ENCODE measurements at places on chromosomes 2 and 18.

- no peak for DNase-seq
Measured at GRCh38 chr2:86302320-86302719, 35.1 kb downstream of the REEP1 start.

DNA sequence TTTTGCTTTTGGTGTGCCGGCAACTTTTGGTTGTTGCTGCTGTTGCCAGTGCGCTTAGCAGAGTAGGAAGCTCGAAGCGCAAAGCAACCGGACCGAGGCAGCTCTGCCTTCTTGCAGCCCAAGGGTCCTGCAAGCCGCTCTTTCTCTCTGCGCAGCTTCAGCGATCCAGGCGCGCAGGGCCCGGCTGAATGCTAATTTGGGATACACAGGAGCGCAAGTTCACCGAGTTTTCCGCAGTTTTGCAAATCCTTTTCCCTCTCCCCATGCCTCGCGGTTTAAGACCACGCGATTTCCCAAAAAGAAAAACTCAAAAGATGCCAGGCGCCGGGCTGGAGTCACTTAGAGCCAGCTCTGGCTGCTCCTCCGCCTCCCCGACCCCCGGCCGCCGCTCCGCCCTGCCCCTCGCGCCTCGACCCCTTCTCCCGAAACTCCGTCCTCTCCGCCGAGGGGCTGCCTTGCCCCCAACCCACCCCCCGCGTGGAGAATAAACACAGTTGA, 13.5 kb upstream of the SIX3 start:
- DNase-seq: no peak

GRCh38 chr2:234003972-234004617, 46.4 kb upstream of the SPP2 start:
- DNase-seq: no peak

- no peak for DNase-seq
Measured at GRCh38 chr2:128326346-128326745, 7.7 kb upstream of the HS6ST1 start.

- DNase-seq: no peak
Measured at GRCh38 chr2:66343259-66343658, 91.7 kb upstream of the MEIS1 start.

DNA sequence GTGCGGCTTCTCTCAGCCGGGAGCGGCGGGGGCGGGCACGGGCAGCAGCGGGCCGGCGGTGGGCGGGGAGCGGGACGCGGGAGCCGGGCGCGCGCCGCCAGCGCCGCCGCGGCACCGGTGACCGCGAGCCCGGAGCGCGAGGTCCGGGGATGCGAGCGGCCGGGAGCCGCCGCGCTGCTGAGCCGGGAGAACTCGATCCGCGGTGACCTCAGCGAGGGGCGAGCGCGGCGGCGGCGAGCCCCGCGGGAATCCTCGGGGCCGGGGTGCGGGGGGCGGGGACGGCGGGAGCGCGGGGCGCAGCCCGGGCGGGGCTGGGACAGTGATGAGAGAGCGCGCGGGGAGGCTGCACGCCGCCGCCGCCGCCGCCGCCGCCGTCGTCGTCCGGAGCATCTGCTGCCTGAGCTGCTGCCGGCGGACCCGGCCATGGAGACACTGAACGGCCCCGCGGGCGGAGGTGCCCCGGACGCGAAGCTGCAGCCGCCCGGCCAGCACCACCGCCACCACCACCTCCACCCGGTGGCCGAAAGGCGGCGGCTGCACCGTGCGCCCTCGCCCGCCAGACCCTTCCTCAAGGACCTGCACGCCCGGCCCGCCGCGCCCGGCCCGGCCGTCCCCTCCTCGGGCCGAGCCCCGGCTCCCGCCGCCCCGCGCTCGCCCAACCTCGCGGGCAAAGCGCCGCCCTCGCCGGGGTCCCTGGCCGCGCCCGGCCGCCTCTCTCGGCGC, at the start of gene MTCL1:
Gene MTCL1, plus strand, starts transcription at position 319 of the 723 bp plus-strand sequence. Its CDS starts 105 bp downstream, at position 424.
- DNase-seq: no peak

DNA sequence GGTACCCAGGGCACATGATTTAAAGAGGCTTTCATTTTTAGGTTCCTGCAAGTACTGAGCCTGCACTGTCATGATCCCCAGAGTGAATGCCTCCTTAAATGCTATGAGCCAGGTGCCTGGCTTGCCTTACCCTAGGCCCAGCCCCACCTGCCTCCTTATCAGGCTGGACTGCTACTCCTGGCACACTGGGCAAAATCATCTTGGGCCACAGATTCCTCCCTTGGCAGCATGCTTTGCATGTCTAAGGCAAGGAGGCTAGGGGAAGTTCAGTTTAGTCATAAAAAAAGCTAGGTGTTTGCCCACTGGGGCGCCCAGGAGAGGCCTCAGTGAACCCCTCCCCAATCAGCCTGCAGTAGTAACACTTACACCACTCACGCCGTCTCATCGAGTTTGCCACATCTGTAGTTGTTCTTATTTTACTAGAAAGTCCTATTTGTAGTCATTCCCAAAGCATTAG, 45.1 kb downstream of the LBH start:
- DNase-seq: no peak

- no peak for DNase-seq
Measured at GRCh38 chr2:239245107-239245506, 155.7 kb downstream of the HDAC4 start.

GRCh38 chr2:9686061-9686460, 55.3 kb upstream of the YWHAQ start:
- DNase-seq: no peak

DNA sequence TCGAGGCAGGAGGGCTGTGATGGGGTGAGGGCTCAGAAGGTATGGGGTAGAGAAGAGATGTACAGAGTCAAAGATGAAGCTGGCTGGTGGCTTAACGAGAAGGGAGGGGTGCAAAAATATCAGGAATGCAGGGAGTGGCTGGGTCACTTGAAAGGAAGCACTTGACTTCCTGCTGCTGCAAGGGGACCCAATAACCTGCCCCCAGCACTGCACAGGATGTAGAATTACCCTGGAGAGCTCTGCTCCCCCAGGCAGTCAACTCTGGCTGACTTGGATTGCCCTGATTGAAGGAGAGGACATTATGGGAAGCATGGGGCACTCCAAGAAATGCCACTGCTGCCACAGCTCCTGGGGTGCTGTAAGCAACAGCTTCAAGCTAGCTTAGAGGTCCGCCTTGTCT, 41.8 kb downstream of the CFAP221 start:
- DNase-seq: no peak

- DNase-seq: no peak
Measured at GRCh38 chr2:64876137-64876647, 113.0 kb upstream of the SLC1A4 start.

- DNase-seq: no peak
Measured at GRCh38 chr2:127070221-127070620, 36.7 kb downstream of the BIN1 start.

DNA sequence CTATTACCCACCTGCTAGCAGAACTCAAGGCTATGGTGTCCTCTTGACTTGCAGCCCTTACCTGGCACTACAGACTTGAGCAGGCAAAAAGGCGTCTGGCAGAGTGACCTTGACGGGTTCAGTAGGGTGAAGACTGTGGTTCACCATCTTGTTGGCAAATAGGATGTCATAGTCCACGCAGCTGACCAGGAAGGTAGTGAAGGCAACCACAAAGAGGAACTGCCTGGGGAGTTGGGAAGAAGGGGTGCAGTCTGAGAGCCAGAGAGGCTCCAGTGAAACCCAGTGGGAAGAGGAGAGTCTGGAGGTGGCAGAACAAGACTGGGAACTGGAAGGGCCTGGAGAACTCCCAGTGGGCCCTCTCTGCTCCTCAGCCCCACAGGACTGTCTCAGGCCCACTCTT, 4.1 kb downstream of the ATG9A start:
- DNase-seq: no peak

GRCh38 chr2:222320436-222321395, 21.9 kb upstream of the PAX3 start:
- no peak for DNase-seq

- peak; percentile 3 for DNase-seq
Measured at GRCh38 chr2:179031731-179032408, 18.1 kb downstream of the CCDC141 start.

- DNase-seq: no peak
Measured at GRCh38 chr2:140657657-140658056, 1473.2 kb downstream of the LRP1B start.

DNA sequence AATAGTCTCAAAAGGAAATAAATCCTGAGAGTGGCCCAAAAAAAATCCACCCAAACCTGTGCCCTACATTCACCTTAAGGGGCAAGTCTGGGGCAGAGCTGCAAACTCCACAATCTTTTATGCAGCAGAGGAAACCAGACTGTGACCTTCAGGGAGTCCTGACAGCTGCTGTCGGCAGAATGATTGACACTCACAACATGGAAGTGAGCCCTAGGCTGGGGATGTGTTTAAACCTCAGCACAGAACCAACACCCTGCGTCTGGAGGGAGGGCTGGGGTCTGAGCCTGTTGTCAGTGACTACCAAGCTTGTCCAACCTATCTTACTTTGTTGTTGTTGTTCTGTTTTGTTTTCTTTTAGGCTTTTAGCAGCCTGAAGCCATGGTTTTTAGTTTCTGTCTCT, 39.6 kb downstream of the CRACDL start:
- no peak for DNase-seq

GRCh38 chr2:9914384-9915065, 37.0 kb upstream of the GRHL1 start:
- DNase-seq: no peak

- DNase-seq: no peak
Measured at GRCh38 chr2:123624816-123625215, 400.3 kb upstream of the CNTNAP5 start.

- DNase-seq: no peak
Measured at GRCh38 chr18:77634494-77634893, 384.8 kb downstream of the GALR1 start.

- no peak for DNase-seq
Measured at GRCh38 chr2:129331638-129332037, 647.8 kb upstream of the RAB6C start.

DNA sequence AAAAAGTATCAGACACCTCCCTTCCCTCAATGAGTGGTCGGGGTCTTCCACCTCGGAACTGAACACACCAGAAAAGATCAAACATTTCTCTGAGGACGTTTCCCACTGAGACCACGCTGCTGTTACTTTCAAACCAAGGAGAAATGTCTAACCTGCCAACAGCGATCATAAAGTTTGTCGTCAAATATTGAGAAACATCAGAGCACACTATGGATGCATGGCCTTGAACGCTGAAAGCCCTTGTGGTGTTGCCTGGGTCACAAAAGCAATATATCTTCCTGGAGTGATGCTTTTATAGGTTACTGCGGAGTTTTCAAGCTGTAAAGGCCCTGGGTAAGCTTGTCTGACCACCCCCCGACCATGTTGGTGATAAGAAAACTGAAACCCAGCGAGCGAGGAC, 70.2 kb upstream of the ID2 start:
- DNase-seq: no peak

- DNase-seq: no peak
Measured at GRCh38 chr2:42978887-42979415, 186.6 kb upstream of the HAAO start.

- DNase-seq: no peak
Measured at GRCh38 chr18:58464104-58464625, 164.7 kb downstream of the ALPK2 start.

DNA sequence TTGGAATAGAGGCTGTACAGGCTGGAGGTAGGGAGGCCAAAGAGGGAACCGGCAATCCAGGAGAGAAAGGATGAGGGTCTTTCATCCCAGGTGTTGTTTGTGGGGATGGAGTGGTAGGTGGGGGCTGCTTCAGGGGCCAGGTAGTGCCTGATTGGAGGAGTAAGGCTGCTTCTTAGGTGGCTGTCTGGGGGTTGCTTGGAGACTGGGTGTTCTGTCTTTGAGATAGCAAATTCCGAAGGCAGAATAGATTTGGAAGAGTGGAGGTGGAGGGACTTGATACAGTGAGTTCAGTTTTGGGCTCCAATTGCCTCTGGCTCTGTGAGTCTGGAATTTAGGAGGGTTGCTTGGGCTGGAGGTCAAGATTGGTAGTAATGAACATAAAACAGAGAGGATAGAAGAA, 5.9 kb downstream of the ZNF532 start:
- DNase-seq: no peak

DNA sequence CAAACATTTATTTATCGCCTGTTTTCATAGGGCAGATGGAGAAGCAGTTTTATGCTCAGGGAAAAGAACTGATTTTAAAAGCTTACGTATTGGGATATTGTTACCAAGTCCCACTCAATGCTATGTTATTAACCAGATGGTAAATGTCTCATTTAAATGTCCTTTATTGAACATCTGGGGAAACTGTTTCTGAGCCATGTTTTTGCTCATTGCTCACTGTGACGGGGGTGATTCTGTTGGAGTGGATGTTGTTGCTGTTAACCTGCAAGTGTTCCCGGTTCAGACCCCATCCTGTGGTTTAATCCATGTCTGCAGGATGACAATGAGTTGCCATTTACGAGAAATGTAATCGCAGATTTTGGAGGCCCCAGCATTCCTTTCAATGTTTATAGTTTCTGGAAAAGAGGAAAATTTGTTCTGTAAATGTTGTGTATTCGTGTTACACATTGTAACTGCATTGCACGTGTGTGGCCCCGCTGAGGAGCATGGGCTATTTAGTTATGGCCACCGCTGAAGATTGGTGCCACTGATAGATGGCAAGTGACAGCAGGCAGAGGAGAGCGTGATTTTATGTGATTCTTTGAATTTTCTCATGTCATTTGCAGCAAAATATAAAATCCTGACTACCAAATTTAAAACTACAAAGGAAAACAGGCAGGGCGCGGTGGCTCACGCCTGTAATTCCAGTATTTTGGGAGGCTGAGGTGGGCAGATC, 174.8 kb upstream of the COPS8 start:
- DNase-seq: no peak

DNA sequence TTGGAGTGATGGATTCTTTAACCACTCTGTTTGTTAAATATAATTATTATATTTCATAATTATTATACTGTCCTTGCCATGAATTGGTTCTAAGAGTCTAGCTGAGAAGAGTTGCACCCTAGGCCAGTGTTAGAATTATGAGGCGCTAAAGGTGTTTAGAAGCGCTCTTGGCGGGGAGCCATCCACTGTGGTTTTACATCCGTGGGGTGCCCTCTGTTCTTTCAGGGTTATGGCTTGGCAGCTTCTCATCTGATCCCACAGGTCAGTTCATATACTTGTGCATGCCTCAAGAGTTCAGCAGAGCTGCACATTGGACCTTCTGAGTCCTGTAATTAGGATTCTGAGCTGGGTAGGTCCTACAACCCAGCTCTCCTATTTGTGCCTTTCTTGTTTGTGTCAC, 9.1 kb downstream of the ASAP2 start:
- DNase-seq: no peak

DNA sequence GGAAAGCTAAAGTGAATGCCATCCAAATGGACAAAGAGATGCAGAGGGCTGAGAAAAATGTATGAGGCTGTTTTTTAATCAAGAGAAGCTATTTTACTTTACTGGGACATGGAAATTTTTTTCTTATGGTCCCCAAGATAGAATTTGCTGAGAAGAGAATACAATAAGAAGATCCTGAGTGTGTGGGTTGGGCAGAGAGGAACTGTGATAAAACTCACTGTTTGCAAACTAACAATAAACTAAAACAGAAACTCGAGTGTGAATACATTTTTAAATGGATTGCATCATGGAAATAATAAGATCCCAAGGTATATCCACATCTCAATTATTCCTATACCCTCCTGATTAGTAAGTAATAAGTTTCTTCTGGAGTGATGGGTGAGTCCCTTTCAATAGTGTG, 4.4 kb downstream of the NEB start:
- DNase-seq: no peak

GRCh38 chr2:237875256-237876060, 16.0 kb downstream of the RAMP1 start:
- no peak for DNase-seq

Data from T-helper 2 cell (primary cell).